ENCODE measurements at places on chromosomes 1 and 21.

DNA sequence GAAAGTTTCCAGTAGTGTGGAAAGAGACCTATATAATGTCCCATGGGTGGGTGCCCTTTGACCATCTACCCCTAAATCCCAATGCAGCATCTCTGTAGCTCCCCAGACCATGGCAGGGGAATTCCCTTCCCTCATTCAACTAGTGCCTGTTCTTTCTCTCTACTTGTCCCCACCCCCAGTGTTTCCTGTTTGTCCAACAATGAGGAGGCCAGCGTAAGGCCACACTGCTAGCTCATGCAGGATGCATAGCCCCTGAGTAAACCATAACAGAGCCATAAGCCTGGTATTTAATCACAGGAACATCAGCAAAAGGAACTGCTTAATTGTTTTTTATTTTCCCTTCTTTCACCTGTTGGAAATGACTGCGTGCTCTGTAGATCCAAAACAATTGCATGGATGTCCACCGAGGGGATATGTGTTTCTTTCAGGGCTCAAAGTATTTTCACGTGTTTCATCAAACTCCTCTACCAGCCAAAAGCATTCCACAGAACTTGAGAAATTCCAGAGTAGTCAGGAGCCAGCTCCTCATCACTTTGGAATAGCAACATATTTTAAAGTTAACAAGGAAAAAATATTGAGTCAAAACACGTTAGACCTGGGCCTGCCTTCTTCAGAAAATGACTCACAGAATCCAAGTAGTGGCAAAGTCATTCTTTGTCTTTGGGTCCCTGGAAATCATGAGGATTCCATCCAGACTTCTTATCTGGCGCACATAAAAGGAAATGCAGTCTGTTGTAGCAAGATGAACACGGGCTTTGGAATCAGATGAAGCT lies 162.5 kb upstream of the SGIP1 start:
- no peak for DNase-seq

GRCh38 chr1:246528933-246529731 lies 22.1 kb upstream of the SMYD3 start:
- DNase-seq, result no peak

GRCh38 chr1:10900251-10900651 lies 103.8 kb upstream of the CASZ1 start:
- DNase-seq, result no peak

GRCh38 chr1:99361406-99361805 lies 97.1 kb downstream of the PLPPR4 start:
- DNase-seq, result no peak

DNA sequence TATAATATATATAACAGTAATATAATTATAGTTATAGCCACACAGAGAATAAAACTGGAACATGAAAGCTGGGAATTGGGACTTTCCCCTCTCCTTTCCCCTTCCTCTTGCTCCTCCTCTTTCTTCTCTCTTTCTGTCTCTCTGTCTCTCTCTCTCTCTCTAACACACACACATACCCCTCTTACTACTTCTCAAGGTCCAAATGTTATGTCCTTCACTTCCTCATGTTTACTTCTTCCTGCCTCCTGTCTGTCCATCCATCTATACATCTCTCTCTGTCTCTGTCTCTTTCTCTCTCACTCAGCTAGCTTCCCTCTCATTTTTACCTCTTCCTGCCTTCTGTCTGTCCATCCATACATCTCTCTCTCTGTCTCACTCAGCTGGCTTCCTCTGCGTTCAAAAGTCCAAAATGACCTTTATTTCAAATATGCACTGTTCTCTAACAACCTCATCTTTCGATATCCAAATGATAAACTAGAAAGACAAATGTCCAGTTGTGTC lies 261.1 kb downstream of the SIPA1L2 start:
- DNase-seq, result no peak

- no peak for DNase-seq
Observed at GRCh38 chr1:1857096-1857703, 33.7 kb downstream of the GNB1 start.

- no peak for DNase-seq
Observed at GRCh38 chr1:151510020-151510405, 1.2 kb upstream of the CGN start.

GRCh38 chr1:205680073-205680851 lies at the start of gene SLC45A3:
Gene SLC45A3 (minus strand): TSS chr1:205680509. CDS start chr1:205664656, 15,853 bp downstream.
- DNase-seq, result no peak

GRCh38 chr1:30765556-30766434 lies 8.2 kb upstream of the LAPTM5 start:
- DNase-seq, result no peak

DNA sequence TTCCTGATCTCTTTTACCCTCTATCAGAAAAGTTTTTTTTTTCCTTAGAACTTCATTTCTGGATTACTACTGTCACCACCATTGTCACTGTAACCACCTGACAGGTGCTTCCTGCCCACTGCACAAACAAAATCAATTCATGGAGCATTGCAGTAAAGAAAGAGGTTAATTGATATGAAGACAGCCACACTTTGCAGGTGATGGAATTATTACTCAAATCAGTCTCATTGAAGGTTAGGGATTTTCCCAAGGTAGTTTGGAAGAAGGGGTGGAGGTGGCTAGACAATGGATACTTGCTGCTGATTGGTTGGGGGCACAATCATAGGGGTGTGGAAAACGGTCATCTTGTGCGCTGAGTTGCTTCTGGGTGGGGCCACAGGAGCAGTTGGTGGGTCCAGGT lies 230.8 kb upstream of the CACYBP start:
- no peak for DNase-seq

DNA sequence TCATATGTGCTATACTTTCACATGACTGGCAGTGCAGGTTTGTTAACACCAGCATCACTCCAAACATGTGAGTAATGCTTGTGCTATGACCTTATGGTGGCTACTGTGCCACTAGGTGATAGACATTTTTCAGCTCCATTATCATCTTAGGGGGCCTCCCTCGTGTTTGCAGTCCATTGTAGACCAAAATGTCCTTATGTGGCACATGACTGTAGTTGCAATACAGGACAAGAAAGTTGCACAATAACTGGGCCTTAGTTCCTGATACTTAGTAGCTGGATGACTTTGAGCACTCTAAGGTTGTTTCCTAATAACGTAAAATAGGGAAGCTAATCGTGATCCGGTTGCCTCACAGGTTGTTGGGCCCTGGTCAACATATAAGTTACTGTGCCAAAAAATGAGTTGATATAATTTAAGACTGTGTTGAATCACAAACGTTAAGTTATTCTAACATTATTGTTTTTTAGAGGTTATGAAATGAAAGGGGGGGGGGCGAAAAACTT lies 511 bp upstream of the SNX27 start:
- no peak for DNase-seq

DNA sequence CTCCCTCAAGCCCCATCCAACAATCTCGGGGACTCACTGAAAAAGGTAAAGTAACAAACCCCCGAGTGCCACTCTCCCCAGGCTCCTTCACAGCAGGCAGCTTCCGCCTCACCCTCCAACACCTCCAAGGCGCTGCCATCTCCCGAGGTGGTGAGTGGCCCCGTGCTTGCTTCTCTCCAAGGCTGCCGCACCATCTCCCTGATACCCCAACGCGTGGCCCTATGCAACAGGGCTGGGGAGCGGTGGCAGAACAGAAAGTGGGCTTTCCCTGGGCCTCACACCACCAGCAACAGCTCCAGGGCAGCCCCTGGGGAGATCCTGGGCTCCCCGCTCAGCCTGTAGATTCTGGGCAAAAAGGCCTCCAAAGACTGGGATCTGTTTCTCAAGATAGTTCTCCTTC lies 105.1 kb downstream of the RAVER2 start:
- DNase-seq, result no peak

DNA sequence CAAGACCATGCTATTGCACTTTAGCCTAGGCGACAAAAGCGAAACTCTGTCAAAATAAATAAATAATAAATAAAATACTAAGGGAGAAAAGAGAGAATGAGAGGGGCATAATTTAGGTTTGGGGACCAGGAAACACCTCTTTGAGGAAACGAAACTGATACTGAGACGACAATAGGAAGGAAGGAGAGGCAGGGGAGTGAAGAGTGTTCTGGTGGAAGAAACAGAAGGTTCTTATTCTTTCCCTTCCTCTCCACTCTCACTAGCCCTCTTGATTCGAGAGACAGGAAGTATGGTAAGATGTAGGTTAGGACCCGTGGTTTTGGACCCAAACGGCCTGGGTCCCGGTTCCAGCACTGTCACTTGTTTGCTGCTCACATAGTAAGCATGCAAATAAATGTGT lies 1.6 kb upstream of the NKAIN1 start:
- no peak for DNase-seq

DNA sequence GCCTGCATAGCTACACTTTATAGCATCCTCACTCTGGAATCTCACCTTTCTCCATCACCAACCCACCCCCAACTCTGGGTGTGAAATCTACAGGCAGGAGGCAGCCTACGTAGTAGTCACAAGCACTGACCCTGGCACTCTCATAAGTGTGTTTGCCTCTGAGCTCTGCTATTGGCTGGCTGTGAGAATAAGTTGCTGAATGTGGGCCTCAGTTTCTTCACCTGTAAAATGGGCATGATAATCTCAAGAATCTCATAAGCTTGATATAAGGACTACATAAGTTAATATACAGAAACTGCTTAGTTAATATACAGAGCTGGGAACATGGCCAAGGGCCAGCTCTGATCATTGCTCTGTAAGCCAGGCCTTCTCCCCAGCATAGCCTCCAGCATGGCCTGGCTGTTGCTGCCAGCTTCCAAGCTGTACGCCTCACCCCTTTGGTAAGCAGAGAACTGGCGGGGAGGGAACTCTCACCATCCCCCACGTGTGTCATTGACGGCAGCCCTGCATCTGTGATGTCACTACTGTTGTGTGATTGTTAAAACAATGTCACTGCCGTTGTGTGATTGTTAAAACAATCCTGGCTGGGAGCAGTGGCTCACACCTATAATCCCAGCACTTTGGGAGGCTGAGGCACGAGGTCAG lies 53.3 kb downstream of the SYF2 start:
- DNase-seq, result no peak

GRCh38 chr21:16634515-16634914 lies 878.3 kb upstream of the CXADR start:
- DNase-seq, result no peak

- no peak for DNase-seq
Observed at GRCh38 chr1:37691497-37692077, 729 bp upstream of the CDCA8 start.

GRCh38 chr1:151968058-151968457 lies 25.6 kb downstream of the S100A10 start:
- no peak for DNase-seq

GRCh38 chr1:154856049-154856448 lies 14.0 kb downstream of the KCNN3 start:
- DNase-seq, result no peak

DNA sequence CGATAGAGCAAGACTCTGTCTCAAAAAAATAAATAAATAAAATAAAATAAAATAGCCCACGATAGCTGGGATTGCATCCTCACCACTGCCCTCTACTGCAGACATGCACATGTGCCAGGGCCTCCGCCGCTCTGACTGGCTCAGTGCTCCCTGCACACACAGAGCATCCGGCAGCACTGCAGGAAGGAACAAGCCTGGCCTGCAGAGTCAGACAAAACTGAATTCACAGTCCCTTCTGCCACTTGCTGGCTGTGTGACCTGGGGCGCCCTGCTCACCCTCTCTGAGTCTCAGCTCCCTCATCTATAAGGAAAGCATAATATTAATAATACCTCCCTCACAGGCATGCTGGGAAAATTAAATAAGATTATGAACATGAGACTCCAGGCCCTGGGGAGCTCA lies 35.4 kb downstream of the CSMD2 start:
- no peak for DNase-seq

DNA sequence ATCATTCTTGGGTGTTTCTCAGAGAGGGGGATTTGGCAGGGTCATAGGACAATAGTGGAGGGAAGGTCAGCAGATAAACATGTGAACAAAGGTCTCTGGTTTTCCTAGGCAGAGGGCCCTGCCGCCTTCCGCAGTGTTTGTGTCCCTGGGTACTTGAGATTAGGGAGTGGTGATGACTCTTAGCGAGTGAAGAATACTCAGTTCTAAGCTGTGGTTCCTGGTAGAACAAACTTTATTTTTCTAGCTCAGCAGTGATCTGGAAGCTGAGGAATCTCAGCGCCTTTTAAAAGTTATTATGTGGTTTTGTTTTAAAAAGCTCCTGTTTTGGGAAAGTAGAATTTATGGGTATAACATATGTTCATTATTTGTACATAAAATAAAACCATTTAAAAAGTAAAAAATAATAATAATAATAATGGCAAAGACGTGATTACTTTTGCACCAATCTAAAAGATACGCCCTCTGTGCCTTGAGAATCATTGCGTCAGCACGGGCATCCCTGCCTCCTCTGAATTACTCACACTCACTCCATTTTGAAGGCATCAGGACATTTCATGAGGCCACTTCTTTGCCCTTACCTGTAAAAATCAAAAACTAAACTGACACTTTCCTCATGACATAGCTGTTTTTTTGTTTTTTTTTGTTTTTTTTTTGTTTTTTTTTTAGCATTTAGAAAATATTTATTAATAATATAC lies 29.7 kb upstream of the TNFRSF1B start:
- DNase-seq, result no peak

DNA sequence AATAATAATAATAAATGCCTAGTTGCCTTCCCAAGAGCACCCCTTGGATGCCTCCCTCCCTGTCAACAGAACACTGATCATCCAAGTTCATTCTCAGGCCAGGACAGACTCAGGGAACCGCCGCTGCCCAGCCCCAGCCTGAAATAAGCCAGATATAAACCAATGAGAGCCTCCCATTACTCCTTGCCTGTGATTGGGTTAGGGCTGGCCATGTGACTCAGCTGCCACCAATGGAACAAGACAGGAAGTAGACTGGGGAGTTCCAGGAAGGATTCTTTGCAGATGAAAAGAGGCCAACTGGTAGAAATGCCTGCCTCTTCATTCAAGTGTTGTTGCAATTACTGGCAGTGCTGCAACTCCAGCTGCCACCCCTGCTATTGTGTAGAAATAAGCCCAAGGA lies 146.4 kb upstream of the TIAM1 start:
- DNase-seq, result no peak

GRCh38 chr1:119871881-119872280 lies 24.4 kb downstream of the ADAM30 start:
- no peak for DNase-seq

DNA sequence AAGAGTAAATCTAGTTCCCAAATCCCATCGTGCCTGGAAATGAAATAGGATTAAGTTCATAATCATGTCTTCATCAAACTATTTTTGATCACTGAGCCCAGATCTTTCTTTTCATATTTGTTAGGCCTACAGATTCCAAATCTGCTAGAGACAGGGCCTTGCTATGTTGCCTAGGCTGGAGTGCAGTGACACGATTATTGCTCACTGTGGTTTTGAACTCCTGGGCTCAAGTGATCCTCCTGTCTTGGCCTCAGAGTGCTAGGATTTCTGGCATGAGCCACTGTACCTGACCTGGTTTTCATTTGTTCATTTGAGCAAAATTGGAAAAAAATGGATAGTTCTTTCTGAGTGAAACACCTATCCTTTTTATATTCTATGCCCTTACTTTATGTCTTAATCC lies 28.0 kb upstream of the DIPK1A start:
- DNase-seq, result no peak
